ENCODE measurements at places on chromosomes 5 and 9. TPM values are rescaled to one million over a fixed set of nuclear protein-coding genes. Genes with fewer than 3 reads are reported as not detected.

The PCDHGA11 gene
- total RNA-seq, result 11.0 TPM

The PCDHA9 gene
- 0.06 TPM for total RNA-seq

The ANKRD34B gene
- not detected for total RNA-seq

The ST6GALNAC6 gene
- total RNA-seq, result 50.1 TPM

The OGN gene
- total RNA-seq, result 2.0 TPM

The TIMD4 gene
- total RNA-seq, result not detected

The FOXD4 gene
- 0.06 TPM for total RNA-seq

The PLPPR1 gene
- not detected for total RNA-seq

The AQP3 gene
- total RNA-seq, result 0.26 TPM

The PTGS1 gene
- 138 TPM for total RNA-seq

The CDX1 gene
- 0.12 TPM for total RNA-seq

The PPP6C gene
- 7.9 TPM for total RNA-seq

The TAF11L10 gene
- total RNA-seq, result not detected

The NR4A3 gene
- total RNA-seq, result 2.4 TPM

The GIN1 gene
- 5.3 TPM for total RNA-seq

The IL4 gene
- total RNA-seq, result not detected

The TRAF1 gene
- total RNA-seq, result 56.1 TPM

The PIP5KL1 gene
- 0.66 TPM for total RNA-seq

The PCDHA1 gene
- total RNA-seq, result under 0.01 TPM

The MARCHF11 gene
- not detected for total RNA-seq

The PCDHGA2 gene
- total RNA-seq, result 1.7 TPM

The CD274 gene
- total RNA-seq, result 2.4 TPM

The GADD45G gene
- total RNA-seq, result 0.53 TPM

The ENTPD8 gene
- total RNA-seq, result 0.06 TPM

The PCDHB7 gene
- total RNA-seq, result 0.79 TPM

The PCDHGB7 gene
- total RNA-seq, result 17.3 TPM

The CDH9 gene
- total RNA-seq, result not detected

The FRMD3 gene
- total RNA-seq, result 3.9 TPM

The STK32A gene
- 3.4 TPM for total RNA-seq

The PDLIM4 gene
- 12.3 TPM for total RNA-seq

The KIF12 gene
- total RNA-seq, result not detected

The CEP120 gene
- 12.7 TPM for total RNA-seq

The CDKN2A gene
- total RNA-seq, result 10.7 TPM

The TAF11L5 gene
- not detected for total RNA-seq

The TRMO gene
- total RNA-seq, result 15.6 TPM

Measured in aortic smooth muscle cell (primary cell).